ENCODE measurements at places on chromosomes 16 and 17.

DNA sequence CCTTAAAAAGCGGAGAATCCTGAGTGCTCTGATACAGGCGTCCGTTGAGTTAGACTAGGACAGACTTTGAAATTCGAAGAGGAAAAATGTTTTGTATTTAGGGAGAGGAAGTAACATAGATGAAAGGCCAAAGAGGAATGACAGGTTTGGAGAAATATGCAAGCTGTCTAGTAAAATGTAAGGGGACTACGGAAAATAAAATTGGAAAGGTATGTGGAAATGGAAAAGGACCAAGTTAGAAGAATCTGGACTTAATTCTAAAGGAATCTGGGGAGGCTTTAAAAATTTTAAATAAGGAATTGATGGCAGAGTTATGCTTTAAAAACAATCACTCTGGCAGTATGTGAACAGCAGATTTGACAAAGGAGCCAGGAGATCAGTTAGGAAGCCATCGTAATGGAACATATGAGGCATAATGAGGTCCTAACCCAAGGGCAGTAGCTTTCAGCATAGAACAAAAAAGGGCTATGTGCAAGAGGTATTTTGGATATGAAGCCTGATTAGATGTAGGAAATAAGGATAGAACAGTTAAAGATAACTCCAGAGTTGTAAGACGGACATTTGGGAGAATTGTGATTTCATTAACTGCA lies 38.3 kb downstream of the CYB561 start:
- DNase-seq, result no peak

- DNase-seq, result no peak
Measured at GRCh38 chr17:13813347-13814240, 211.9 kb upstream of the HS3ST3A1 start.

- peak; percentile 14 for DNase-seq
Measured at GRCh38 chr16:12617401-12617819, 186.3 kb downstream of the CPPED1 start.

DNA sequence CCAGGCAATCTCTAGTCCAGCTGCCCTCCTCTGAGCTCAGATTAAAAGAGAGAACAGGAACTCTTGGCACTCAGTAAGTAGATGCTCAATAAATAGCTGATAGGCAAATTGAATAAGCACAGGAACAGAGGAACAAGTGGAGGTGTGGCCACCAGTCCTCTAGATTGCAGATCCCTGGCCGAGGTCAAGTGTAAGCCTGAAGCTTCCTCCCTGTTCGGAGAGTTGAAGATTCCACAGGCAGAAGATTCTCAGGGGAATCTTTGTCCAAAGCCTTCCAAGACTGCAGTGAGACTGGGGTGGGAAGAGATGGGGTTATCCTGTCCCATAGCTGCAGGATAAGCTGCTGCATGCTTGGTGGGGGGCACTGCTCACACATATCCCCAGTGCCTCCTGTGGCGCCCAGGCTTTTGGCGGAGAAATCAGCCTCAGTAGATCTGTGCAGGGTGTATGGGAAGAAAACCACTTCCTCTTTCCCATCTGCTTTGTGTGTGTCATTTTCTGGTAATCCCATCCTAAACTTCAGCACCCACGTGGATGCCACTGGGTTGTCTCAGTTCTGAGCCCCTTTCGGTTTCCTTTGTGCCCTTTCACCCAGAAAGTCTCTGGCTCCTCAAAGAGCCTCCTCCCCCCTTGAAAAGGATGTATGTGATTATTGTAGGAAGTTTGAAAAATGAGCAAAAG lies 12.1 kb downstream of the CD300A start:
- peak; percentile 43 for DNase-seq

DNA sequence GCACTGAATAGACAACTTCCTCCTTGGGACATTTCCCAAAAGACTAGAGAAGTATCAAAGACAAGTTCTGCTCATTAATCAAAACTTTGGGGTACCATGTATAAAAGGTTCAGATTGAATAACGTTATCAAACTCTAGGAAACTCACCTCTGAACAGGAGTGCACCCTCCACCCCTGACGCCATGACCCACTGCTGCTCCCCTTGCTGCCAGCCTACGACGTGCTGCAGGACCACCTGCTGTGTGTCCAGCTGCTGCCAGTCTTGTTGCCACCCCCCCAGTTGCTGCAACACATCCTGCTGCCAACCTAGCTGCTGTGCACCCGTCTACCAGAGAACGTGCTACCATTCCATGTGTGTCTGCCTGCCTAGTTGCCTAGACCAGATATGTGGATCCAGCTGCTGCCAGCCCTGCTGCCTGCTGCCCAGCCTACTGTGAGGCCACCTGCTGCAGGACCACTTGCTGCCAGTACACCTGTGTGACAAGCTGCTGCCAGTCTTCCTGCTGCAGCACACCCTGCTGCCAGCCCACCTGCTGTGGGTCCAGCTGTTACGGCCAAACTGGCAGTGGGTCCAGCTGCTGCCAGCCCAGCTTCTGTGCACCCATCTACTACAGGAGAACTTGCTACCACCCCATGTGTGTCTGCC lies 13.8 kb upstream of the KRTAP9-2 start:
- DNase-seq, result no peak

DNA sequence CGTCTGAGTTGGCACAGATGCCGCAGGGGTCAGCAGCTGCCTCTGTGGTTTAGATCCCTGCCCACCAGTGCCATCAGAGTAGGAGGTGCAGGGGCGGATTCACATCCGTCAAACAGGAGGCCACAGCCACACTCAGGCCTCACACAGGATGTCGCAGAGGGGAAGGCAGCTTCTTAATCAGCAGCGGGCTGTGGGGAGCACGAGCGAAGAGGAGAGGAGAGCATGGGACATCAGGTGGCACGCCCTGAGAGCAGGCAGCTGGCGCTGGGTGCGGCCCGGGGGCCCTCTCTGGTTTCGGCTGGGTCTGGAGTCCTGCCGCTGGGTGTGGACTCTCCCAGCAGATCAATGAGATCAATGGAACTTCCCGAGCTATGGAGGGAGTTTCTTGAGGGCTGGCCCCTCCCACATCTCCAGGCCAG lies 9.6 kb downstream of the LLGL2 start:
- DNase-seq, result peak; percentile 59

All from activated naive CD8-positive, alpha-beta T cell treated with anti-CD3 and anti-CD28 coated beads for 36 hours (primary cell).